ENCODE measurements at places on chromosomes 7 and 10. TPM values are rescaled to one million over a fixed set of nuclear protein-coding genes. Genes with fewer than 3 reads are reported as not detected.

The TRPV5 gene
- not detected for total RNA-seq

The INA gene
- 0.18 TPM for total RNA-seq

DNA sequence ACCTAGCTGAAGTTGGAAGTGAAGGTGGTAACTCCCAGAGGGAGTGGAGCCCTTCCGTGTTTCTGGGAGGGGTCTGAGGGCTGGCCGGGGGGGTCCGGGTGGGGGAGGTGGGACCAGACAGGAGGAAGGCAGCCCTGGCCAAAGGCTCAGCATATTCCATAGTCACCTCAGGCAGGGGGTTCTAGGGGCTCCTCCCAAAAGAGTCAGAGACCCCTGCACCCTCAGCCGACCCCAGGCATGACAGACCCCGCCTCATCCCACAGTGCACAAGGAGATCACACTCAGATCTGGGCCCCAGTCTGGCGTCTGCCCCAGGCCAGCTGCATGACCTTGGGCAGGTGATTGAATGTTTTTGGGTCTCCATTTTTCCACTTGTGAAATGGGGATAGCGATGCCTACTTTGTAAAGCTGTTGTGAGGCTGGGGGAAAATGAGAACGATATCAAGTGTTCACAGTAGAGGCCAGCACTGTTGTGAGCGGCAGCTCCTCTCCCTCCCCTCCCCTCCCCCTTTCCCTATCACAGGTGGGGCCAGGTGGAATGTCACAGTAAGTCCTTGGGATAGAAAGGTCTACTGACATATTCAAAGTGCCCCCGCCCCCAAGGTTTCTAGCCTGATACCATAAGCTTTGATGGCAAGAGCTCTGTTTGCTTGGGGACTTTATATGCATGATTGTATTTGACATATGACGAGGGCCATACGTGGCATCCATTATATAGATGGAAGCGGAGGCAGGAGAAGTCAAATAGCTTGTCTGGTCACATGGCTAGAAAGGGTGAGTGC lies 33.3 kb downstream of the DNAJB12 start:
- no peak for DNase-seq

The STEAP2 gene
- total RNA-seq = 16.2 TPM

- DNase-seq = no peak
These were observed 9.0 kb upstream of the SLC13A1 start for GRCh38 chr7:123208793-123209192.

The TMEM196 gene
- total RNA-seq = not detected
